ENCODE measurements at places on chromosomes 12 and 14. TPM values are rescaled to one million over a fixed set of nuclear protein-coding genes. Genes with fewer than 3 reads are reported as not detected.
A peak's percentile ranks its signal among the peaks of the same experiment; 100 is the strongest.

DNA sequence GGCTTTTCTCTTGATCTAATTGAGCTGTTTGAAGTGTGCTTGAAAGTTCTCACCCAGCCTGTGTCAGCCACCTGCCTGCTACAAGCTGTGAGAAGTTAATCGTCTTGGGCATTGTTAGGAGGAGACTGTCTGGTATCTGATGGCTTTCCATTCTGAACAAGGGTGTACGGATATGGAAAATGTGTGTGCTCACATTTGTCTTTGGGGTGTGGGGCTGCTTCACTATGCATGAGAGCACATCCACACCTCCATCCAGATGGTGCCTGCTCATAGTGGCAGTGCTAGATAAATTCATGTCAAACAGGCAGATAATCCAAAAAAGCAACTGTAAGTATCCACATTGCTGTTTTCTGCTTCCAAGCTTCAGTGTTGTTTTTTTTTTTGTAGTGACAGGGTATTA lies 462.2 kb downstream of the DIO2 start:
- H3K27me3 ChIP-seq: no peaks in the 10 kb centered on the region
- no peaks in the 10 kb centered on the region for H3K36me3 ChIP-seq
- no peak for DNase-seq
- no peak overlapping the region for H3K27ac ChIP-seq

- H3K4me3 ChIP-seq: peak within 1 kb of the TSS; percentile 79
- H3K36me3 ChIP-seq: no peaks in the 10 kb centered on the region
- no peak within 1 kb of the TSS for H3K27ac ChIP-seq
- peak; percentile 92 for DNase-seq
- H3K4me1 ChIP-seq: no peaks in the 10 kb centered on the region
Measured at GRCh38 chr12:104049903-104050356, at the start of gene GLT8D2. Gene GLT8D2, minus strand, starts transcription at chr12:104050187. Its CDS starts 30,539 bp downstream, at chr12:104019648.

Gene OAS1
- total RNA-seq: not detected

Gene GPR68
- total RNA-seq: 0.25 TPM

Gene PPP4R4
- 8.4 TPM for total RNA-seq

Measured in endodermal cell (in vitro differentiated cells).